ENCODE measurements at places on chromosomes 7 and 10. TPM values are rescaled to one million over a fixed set of nuclear protein-coding genes. Genes with fewer than 3 reads are reported as not detected.

Gene MET
- polyA plus RNA-seq: 48.2 TPM

Gene ZNF365
- polyA plus RNA-seq: 0.33 TPM

Gene CLRN3
- 18.4 TPM for polyA plus RNA-seq

DNA sequence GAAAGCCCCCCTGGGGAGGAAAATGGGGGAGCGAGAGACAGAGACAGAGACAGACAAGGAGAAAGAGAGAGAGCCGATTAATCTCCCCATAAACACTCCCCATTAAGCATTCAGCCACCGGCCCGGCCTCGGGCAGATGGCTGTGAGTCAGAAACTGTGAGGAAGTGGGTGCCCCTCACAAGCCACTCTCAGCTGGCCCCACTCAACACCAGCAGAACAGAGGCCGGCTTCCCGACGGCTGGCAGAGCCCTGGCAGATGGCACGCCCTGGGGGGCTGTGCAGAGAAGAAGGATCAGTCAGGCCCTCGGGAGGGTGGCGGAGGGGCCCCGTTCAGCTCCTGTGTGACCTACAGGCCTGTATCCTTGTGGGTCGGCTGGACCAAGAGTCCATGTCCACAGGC is 41.2 kb downstream of the CAMK2B start:
- DNase-seq: no peak

DNA sequence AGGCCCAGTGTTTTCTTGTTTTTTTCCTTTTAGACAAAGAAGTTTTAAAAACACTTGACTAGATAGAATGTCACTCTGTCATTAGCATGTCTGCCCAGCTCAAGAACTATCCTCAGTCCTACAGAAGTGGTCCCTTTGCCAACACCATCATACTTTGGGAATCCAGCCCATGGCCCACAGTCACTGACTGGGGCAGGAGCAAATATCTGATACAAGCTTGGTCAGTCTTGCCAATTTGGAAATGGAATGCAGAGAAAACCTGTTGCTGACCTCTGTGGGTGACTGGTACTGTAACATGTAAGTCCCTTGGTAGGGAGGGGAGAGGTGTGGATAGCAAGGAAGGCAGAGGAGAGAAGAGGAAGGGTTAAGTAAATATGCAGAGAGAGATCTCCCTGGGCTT is 47.8 kb downstream of the IPMK start:
- no peak for DNase-seq

DNA sequence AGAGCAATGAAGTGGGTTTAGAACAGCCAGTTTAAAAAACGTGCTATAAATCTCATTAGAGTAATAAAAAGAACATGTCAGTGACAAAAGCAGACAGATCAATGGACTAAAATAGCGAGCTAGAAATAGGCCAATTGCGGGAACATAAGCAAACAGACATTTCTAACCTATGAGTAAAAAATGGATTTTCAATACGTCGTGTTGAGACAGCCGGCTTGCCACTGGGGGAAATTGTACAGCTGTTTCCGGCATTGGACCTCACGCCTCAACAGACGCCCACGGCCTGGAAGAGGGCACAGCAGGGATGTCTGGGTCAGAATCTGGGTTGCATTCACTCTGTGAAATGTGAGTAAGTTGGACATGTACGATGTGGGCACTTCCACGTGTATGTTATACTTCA is 92.9 kb downstream of the SVOPL start:
- no peak for DNase-seq

GRCh38 chr10:132946806-132947546 is 4.6 kb upstream of the CFAP46 start:
- DNase-seq: no peak

DNA sequence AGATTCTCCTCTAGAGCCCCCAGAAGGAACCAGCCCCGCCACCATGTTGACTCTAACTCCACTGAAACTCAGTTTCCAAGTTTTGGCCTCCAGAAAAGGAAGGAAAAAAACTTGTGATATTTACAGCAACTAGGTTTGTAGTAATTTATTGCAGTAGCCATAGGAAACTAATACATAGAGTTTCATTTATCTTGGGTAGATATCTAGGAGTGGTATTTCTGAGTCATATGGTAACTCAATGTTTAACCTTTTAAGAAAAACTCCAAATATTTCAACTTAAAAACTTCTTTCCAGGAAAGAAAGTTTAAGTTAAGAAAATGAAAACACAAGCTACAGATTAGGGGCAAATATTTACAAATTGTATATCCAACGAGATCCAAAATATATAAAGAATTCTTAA is 576.7 kb downstream of the KCNMA1 start:
- no peak for DNase-seq

- no peak for DNase-seq
Observed at GRCh38 chr10:73205081-73205480, 37.2 kb downstream of the FAM149B1 start.

DNA sequence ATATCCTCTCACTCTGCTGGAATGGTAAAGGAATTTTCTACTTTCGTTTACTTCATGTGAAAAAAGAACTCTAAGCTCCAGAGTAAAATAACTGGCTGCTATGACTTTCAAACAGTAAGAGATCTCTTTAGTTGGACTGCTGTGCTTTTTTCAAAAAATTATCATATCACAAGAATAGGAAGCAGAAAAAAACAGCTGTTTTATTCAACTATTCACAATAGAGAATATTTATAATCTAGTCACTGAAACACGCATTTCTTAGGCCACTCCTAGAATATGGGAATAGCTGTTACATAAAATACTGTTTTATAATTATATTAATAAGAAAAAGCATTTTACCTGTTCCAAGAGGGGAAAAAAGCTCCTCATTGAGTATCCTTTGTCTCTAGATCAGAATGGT is 29.7 kb downstream of the NOC3L start:
- DNase-seq: no peak
